ENCODE measurements at places on chromosomes 3 and 15.

DNA sequence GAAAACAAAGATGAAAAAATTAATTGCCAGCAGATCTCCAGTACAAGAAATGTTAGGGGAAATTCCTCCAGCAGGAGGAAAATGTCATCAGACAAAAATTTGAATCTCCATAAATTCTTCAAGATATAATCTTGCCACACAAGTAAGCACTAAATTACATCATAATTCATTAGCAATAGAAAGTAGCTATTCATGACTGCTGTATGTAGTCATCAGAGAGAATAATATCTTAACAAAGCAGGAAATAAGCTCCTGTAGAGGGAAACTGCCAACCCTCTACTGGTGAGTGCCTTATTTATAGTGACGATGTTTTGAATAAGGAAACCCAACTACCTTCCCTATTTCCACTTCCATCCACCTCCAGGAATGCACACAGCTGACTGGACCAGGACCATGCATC, 15.8 kb upstream of the SLC27A2 start:
- DNase-seq: no peak

- no peak for DNase-seq
Measured at GRCh38 chr15:39332846-39333245, 248.0 kb upstream of the THBS1 start.

DNA sequence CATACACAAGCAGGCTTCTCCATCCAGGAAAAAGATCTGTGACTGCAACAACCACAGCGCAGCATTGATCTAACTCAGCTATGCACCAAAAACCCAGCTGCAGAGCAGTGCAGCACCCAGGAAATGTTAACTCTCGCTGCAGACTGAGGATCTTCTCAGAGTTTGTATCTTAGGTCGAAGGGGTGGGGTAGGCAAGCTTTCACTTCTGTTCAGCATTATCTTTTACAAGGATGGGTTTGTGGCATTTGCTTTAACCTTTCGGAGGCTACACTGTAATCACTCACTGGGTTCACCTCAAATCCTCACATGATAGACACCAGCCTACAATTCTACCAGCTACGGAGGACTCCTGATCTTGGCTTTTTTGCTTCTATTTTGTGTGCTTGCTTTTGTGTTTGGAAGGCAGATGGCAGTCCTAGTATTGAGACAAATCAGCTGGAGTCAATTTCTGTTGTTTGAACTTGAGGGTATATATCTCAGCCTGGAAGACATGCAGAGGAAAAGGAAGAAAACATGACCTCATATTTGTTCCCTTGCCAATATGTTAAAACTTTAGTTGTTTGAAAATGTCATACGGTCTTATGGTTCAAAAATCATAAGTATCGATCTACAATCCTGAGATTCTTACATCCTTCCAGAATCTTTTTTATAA, 25.2 kb downstream of the LRRK1 start:
- DNase-seq: no peak

DNA sequence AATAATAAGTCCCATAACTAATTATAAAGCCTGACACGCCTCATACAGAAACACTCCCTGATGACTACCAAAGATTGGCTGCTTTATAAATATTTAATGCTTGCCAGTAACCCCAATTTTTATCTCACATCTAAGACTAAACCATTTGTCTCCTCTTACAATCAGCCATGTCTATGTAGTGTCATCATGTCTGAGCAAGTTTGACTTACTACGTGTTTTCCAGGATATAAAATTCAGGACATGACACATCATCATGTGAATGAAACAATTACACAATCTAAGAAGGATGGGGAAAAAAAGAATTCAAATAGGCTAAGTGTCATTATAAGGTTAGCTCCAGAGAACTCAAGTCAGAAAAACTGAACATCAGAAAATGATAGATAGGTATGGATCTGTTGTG, 208.7 kb downstream of the MECOM start:
- DNase-seq: no peak

DNA sequence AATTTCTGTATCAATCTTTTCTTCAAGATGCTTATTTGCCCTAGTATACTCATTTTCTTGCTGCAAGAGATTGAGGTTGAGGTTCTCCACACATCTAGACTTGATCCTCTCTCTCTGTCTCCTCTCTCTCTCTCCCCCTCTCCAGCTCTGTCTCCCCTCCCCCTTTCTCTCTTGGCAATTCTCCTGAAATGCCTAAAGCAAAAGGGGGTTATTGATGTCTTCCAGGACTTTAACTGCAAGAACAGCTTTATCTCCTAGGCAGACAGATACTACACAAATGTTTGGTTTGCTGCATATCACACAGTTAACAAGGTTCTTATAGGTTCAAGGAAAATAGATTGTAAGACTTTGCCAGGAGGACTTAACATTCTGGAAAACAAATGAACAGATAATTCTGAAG, 52.1 kb downstream of the TMEM212 start:
- no peak for DNase-seq

DNA sequence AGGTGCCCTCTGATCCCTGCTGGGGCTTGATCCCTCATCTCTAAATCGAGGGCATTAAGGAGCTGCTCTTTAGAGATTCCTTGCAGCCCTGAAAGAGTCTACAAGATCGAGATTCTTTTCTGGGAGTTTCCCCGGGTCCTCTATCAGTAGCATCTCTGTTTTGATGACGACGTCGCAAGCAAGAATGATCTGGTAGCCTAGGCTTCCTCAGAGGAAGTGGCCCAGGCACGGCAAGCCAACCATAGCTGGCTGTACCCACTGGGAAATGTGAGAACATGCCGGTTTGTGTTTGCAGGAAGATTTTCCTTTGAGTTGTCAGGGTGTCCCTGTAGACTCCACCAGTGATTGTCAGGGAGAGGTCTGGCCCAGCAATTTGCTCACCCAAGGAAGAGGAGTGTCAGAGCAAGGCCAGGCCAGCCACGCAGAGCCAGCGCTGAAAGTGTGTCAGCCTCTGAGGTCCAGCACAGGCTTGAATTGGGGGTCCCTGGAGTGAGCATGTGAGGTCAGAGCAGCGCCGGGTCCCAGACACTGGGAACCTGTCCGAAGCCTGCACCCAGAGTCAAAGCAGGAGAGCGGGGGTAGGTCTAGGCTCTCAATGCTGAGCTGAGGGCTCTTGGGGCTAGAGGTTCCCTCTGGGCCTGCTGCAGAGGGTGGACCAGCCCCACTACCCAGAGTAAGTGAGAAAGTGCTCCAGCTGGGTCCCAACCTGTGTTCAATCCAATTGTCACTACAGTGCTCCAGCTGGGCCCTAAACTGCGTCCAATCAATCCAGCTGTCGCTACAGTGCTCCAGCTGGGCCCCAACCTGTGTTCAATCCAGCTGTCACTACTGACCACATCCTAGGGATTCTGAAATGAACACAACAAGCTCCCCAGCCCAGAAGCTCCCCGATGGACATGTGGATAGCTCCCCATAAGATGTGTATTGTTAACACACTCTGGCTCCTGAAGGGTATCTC, 95.7 kb downstream of the CHDH start:
- DNase-seq: no peak

DNA sequence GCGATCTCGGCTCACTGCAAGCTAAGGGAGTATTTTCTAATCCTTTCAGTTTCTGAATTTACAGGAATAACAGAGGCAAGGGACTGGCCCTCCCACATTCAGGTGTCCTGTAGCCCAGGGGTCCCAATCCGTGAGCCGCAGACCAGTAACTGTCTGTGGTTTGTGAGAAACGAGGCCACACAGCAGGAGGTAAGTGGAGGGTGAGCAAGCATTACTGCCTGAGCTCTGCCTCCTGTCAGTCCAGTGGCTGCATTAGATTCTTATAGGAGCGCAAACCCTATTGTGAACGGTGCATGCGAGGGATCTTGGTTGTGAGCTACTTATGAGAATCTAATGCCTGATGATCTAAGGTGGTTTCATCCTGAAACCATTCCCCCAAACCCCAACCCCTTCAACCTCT, 5.0 kb upstream of the IL17RC start:
- DNase-seq: no peak

DNA sequence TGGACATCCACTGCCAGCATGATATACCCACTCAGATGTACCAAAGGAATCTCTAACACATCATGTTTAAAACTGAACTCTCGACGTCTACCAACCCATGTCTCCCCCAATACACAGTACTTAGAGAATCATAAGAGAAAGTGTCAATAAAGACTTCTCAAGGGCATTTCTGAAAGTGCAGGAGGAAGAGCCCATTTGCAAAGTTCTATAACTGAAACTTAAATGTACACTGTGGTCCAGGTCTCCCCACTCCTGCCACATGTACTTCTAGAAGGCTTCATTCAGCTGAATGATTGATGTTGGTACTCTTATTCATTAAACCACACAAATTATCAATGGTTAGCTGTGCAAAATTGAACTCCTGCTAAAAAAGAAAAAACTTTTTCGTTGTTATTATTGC, 31.8 kb downstream of the HERC1 start:
- no peak for DNase-seq

DNA sequence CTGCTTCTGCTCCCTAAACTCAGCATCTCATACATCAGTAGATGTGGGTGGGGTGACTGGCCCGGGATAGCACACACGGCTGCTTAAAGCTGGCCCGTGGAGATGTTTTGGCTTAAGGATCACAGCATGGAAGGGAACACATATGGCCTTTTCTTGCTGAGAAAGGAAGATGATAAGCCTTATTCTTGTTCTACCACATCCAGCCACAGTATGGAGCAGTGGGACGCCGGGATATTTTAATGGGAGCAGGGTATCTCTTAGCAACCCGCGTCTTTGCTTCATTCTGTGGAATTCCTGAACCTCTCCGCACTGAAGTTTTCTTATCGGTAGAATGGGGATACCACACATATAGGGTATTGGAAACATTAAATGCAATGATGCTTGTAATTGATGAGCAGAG, 94.1 kb upstream of the PROK2 start:
- DNase-seq: no peak

GRCh38 chr3:29335943-29336342, 55.1 kb downstream of the RBMS3 start:
- DNase-seq: no peak

GRCh38 chr3:55445551-55445950, 41.6 kb downstream of the WNT5A start:
- no peak for DNase-seq

DNA sequence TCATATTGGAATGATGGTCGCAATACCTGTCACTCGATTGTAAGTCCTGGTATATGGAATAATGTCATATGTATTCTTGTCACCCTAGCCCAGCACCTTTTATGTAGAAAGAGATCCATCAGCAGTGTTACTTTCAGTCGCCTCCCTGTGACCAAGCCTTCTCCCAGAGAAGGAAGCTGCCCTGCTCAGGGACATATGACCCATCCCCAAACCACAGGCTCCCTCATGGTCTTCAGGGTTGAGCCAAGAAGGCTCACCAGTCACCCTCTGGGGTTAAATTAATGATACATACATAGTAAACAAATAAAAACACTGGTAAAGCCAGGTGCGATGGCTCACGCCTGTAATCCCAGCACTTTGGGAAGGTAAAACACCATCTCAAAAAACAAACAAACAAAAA, 4.6 kb upstream of the MFGE8 start:
- no peak for DNase-seq

- DNase-seq: no peak
Measured at GRCh38 chr3:49787182-49787464, 781 bp upstream of the IP6K1 start.

DNA sequence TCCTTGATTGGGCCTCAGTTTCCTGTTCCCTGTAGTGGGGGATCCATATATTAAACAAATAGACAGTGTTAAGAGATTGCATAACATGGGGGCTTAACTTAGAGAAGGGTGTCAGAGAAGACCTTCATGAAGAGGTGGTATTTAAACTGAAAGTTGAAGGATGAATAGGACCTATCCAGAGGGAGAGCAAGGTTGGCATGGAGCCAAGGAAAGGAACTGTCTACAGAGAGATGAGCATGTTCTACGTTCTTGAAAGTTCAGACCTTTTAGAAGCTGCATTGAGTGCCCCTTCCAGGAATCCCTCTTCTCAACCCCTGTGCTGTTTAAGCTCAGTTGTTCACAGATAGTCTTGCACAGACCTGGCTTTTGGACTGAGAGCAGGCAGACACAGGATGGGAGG, 2.4 kb downstream of the HTD2 start:
- no peak for DNase-seq

- no peak for DNase-seq
Measured at GRCh38 chr3:142794508-142794907, 70.7 kb downstream of the TRPC1 start.

DNA sequence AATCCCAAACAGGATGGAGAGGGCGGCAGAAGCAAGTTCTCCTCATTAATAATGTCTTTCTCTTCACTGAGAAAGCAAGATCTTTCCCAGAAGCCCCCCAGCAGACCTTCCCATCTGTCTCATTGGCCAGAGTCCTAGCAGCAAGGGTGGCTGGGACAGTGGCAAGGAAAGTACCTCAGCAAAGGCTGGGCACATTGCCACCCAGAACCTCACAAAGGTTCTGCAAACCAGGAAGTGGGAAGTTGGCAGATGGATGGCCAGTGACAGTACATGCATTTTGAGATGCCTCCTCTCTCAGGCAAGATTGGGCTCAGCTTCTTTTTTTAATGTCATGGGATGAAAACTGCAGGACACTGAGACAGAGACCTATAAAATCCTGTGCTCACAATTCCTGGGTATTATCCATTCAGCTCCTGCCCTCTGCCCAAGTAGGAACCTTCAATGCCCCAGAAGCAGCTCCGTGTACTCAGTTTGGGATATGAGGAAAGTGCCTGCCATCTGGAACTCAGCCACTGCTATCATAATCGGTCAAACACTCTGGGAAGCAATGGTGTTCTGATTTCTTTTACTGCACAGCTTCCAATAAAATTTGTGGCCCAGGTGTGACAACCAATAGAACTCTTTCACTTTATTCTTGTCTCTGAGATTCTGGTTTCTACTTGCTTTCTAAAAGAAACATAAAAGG, 25.5 kb downstream of the DPH3 start:
- no peak for DNase-seq

GRCh38 chr3:72257738-72258137, 472.8 kb upstream of the PROK2 start:
- DNase-seq: no peak

- no peak for DNase-seq
Measured at GRCh38 chr3:142628801-142629200, 32.6 kb downstream of the PLS1 start.

DNA sequence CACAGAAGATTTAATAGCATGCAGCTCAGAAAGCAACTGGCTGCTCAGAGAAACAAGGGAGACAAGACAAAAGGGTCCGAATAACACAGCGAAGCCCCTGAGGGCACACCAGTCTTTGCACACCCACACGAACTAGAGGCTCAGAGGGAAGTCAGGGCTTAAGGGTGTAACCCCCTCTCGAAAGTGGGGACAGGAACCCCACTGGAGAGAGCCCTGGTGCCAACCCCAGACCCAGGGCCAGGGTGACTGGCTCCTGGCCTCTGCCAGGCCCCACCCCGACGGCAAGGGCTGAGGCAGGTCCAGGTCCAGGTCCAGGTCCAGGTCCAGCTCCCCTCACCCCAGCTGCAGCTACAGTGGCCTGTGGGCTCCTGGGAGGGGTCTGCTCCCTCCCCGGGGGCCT, 10.5 kb upstream of the PRR23E start:
- DNase-seq: no peak

GRCh38 chr3:45687828-45688193, 1.4 kb upstream of the SACM1L start:
- no peak for DNase-seq

DNA sequence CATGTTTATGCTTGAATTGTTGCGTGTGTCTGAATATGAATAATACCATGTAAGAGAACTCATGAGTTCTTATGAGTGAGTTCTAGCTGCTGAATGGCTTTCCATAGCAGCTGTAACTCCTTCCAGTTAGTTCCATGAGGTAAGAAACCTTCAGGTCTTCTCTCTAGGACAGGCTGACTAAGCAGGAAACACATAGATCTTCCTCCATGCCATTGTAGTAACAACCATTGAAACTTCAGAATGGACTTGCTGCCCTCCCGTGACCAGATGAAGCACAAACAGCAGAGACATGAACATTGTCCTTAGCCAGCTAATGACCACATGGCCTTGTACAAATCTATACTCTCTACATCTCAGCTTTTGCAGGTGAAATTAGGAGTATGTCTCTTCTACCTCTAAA, 200.0 kb downstream of the ZNF385D start:
- DNase-seq: no peak
